Substantia nigra (tissue), 51 donors: ENCODE measurements at places on chromosomes 13 and 19.

GRCh38 chr13:46160065-46160464 is 21.9 kb downstream of the LCP1 start:
- DNase-seq: no peak

DNA sequence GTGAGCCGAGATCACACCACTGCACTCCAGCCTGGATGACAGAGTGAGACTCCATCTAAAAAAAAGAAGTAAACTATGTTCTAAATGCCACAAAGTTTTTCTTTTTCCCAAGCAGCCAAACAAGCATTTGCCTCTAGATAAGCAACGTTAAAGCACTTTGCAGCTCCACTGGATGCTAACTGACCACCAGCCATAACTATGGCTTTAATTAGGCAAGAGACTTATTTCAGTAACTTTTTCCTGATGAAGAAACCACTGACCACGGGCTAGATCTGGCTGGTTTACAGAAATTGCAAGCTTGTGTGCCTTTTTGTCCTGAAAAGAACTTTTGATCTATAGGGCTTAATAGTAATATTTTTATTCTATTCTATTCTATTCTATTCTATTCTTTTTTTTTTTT is 22.1 kb downstream of the CD70 start:
- DNase-seq: no peak

- DNase-seq: no peak
Measured at GRCh38 chr13:51761643-51762350, 42.2 kb downstream of the DHRS12 start.

DNA sequence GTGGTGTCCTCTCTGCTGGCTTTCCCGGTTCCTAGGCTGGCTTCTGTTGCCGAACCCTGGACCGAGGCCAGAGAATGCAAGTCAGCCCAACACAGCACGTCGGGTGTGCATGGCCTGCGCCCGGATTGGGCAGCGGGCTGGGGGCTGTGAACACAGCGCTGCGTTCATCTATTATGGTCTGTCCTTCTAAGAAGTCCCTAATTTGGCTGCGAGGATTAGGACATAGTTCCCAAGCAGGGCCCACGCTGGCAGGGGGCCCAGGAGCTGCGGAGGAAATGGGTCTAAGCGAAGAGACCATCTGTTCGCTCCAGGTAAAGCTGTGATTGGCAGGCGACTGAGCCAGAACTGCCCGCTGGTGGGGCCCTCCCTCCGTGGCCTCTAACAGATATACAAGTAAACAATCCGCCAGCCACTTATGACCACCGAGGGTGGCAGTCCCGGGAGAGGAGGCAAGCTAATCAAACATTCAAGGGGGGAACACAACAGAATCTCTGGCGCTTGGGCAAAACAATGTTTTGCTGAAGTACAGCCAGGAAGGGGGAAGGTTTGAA is 6.0 kb downstream of the SYCE2 start:
- peak; percentile 54 for DNase-seq

DNA sequence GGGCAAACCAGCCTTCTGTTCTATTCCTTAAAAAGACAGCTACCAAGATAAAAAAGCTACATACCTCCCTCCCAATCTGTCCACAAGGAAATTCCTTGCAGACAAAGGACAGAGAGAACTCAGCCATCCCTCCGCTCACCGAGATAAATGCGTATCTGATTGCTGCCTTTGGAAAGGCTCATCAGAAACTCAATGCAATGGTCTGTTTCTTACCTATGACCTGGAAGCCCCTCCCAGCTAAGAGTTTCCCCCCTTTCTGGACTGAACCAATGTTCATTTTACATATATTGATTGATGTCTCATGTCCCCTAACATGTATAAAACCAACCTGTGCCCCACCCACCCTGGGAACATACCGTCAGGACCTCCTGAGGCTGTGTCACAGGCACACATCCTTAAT is 11.6 kb downstream of the BTBD2 start:
- DNase-seq: no peak

GRCh38 chr19:871446-872265 is 12.2 kb downstream of the CFD start:
- DNase-seq: no peak

DNA sequence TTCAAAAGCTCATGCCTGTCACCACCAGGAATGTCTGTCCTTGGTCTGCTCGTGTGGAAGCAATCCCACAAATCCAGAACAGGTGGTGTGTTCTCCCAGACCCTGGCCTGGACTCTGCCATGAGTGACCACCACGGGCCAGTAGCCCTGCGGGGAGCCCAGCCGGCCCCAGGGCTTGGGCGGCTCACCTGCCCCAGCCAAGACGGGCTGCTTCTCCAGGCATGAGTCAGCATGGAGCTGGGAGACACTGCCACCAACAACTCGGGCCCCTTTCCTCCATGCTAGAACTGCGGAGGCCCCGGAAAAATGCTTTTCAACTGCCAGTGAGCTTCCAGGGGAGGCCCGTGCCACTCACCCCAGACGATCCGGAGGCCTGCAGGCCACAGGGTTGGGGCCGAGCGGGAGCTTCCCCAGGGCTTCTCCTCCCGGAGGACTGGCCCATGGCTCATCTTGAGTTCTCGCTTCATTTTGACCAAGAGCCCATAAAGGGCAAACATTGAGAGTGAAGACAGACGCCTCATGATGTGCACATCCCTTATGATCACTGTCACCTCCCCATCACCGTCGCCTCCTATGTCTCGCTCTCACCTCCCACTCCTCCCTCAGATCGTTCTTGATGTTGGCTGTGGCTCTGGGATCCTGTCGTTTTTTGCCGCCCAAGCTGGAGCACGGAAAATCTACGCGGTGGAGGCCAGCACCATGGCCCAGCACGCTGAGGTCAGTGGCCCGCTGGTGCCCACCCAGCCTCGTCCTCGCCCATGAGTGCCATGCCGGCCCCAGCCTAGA is 16.7 kb downstream of the YIPF2 start:
- no peak for DNase-seq

- no peak for DNase-seq
Measured at GRCh38 chr13:110640591-110641029, 25.3 kb downstream of the NAXD start.

DNA sequence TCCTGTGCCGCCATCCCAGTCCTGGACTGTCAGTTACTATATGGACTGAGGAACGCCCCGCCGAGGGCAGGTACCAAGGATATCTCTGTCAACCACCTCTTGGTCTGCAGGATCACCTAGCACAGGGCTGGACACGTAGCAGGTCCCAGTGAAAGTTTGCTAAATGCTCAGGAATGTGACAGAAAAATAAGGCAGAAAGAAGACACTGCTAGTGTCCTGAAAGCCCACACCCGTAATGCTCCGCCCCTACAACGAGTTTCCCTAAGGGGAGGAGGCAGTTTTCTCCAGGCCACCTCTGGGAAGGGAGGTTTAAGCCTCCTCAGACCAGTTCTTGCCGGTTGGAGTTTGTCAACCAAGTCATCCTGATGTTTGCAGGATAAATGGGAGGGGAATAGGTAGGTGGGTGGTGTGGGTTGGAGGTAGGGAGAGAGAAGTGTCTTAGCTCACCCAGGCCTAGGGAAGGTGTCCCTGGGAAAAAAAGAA is 1.7 kb upstream of the SERTAD3 start:
- no peak for DNase-seq

DNA sequence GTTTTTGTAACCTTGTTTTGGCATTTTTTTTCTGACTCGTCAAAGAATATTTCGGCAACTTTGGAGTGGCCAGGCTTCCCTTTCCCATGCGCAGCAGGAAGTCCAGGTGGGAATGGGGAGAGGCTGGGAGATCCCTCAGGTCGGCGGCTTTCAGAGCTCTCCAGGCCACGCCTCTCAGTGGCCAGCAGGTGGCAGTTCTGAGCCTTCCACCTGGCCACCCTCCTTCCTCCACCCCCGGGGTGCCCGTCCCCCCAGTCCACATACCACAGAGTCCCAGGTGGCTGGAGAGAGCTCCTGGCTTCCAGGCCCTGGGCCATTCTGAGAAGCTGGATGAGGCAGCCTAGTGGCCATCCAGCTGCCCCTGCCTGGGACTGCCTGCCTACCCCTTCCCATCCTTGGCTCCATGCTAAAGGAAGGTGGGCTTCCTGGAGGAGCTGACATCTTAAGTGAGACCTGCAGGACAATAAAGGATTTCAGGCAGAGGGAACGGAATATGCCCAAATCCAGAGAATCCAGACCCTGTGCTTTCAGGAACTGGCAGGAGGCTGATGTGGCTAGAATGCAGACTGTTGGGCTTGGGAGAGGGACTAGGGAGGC is 46.3 kb downstream of the CCNE1 start:
- DNase-seq: no peak

DNA sequence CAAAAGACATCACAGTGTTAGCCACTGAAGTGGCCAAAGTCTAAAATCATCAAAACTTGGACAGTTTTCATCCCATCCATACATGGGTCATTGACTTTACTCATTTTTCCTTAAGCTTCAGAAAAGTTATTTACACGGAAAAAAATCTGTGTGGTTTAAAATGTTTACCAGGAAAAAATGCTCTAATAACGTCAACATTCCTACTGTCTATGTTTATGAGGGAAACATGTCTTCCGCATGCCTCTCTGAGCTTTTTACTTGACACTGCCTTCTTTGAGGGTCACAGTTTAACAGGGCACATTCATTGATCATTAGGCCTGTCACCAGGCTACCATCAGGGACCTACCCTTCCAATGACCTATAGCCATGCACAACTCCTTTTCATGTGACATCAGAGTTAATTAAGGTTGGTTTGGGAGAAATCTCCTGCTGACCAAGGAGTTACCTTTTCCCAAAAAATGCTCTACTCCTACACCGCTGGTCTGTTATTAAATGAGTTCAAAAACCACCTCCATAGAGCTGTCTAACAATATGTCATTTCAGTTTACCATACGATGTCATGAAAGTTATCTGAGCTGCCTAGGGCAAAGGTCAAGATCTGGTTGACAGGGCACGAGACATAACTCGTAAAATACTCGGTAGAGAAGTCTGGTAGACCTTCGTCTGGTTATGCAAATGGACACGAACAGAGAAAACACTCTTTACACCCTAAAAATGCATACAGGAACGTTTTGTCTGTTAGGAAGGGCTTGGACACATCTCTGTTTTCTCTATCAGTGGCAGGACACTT is 17.8 kb downstream of the FLT1 start:
- no peak for DNase-seq

GRCh38 chr19:39110263-39110967 is 15.2 kb upstream of the PAK4 start:
- DNase-seq: no peak
